ENCODE measurements at places on chromosomes 5 and 9.

DNA sequence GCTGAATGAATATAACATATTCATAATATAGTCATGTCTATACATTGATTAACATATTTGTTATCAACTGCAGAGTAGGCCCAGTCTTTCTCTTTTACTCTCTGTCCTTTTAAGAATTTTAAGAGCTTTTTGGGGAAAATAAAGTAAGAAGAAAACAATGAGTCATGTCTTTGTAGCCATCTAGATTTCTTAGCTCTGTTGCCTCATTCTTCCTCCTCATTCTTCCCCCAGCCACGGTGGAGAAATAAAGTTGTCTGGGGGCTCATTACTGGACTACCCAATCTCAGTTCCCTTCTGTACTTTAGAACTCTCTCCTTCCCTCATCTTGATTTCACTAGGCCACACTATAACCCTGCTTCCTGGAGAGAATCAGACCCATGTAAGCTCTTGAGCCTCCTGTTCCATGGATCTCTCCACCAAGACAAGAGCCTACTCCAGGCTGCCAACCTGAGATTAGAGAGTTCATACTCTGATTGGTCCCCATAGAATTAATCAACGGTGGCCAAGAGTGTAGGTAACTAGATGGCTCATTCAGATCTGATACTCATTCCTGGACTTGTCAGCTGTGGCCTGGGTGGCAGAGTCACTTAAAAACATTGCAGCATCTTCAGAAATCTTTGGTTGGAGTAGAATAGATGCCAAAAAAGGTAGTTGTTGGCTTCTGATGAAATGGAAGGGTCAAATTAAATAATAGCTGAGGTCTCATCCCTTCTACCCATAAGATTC is 44.2 kb downstream of the ITGA1 start:
- no peak for DNase-seq

DNA sequence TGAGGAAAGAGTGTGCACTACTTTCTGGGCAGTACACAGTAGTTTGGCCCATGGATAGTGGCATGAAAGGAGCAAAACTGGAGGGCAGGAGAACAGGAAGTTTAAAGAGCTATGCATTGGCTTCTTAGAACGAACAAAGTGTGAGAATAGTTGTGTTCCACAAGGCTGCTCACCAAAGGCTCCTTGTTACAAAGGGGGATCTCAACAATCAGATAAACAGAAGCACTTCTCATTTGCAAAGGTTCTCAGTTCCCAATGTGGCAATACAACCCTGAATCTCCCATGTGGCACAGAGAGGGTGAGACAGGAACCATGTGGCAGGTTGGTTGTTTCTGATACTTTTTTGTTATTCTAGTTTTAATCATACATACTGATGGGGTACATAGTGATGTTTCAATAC is 158.4 kb downstream of the CARTPT start:
- no peak for DNase-seq

DNA sequence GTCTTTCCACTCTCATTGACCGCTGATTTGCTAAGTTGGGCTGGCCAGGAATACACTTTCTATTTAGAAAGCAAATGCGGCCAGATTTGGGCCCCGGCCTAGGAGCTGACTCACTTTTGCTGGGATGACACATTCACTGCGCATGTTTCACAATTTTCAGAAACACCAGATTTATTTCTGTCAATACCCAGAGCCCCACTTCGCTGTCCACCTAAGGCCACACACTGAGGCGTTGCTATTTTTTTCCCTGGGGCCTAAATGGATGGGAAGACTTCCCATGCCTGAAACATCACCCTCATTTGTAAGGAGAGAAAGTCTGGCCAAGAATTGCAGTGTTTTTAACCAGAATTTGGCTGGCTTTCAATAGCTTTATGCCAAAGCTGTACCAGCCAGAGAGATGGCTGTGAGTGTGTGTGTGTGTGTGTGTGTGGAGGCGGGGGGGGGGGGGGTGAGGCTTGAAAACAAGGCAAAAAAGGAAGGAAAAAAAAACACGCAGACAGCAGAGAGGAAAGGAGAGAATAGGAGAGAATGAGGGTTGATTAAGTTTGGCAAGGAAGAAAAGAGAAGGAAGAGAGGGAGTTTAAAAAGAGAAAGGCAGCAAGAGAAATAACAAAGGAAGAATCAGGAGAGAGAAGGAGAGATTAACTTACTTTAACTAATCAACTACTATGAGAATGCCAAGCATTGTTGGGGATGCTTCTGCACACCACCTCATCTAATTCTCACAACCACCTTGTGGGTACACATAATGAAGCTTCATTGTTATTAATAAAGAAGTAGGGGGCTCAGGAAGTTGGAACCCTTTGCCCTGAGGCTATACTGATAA is 261.4 kb upstream of the KLF4 start:
- no peak for DNase-seq

- DNase-seq = no peak
These were observed 199.9 kb downstream of the PCSK5 start for GRCh38 chr9:76090330-76090729.

- DNase-seq = no peak
These were observed 704 bp upstream of the LHX6 start for GRCh38 chr9:122229485-122229837.
